Cardiac septum (tissue), 1 donor: ENCODE measurements at places on chromosomes 2 and 18. TPM values are rescaled to one million over a fixed set of nuclear protein-coding genes. Genes with fewer than 3 reads are reported as not detected.
A peak's percentile ranks its signal among the peaks of the same experiment; 100 is the strongest.

ABCB11 gene
- total RNA-seq: 0.03 TPM

POTEI gene
- total RNA-seq: not detected

PTPN2 gene
- total RNA-seq: 14.5 TPM

TUBB8B gene
- total RNA-seq: not detected

NAT8 gene
- not detected for total RNA-seq

UGT1A5 gene
- not detected for total RNA-seq

MARCHF4 gene
- not detected for total RNA-seq

ASB1 gene
- 54.8 TPM for total RNA-seq

NCKAP1 gene
- 153 TPM for total RNA-seq

COLEC12 gene
- total RNA-seq: 5.5 TPM

CDK15 gene
- 0.22 TPM for total RNA-seq

- no peak for DNase-seq
Measured at GRCh38 chr2:206198677-206199076, 39.0 kb downstream of the EEF1B2 start.

- no peak for DNase-seq
Measured at GRCh38 chr2:176099728-176100546, at the start of gene HOXD12. Gene HOXD12 (plus strand): TSS chr2:176099795. CDS start chr2:176099802, 7 bp downstream.

- no peak for DNase-seq
Measured at GRCh38 chr18:61703508-61703907, 189.3 kb downstream of the RNF152 start.

- no peak for DNase-seq
Measured at GRCh38 chr2:161913865-161914264, 160.2 kb downstream of the DPP4 start.

DNA sequence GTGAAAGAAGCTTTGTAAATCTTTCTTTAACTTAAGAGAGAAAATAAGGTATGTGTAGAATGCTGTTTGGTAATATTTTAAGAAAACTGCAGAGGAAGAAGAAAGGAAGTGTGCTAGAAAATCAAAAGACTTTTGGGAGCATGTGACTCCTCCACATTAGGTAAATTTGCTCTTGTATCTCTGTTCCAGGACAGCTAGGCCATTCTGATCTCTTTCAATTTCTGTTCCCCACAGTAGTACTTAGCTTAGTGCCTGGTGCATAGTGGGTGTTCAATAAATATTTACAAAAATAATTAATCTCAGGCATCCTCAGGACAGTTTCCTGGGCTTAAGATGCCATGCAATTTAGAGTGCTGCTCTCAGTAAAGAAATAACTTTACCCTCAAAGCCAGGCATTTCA is 105.0 kb downstream of the GPD2 start:
- DNase-seq: no peak

- DNase-seq: no peak
Measured at GRCh38 chr18:78975699-78976335, 3.8 kb upstream of the SALL3 start.

DNA sequence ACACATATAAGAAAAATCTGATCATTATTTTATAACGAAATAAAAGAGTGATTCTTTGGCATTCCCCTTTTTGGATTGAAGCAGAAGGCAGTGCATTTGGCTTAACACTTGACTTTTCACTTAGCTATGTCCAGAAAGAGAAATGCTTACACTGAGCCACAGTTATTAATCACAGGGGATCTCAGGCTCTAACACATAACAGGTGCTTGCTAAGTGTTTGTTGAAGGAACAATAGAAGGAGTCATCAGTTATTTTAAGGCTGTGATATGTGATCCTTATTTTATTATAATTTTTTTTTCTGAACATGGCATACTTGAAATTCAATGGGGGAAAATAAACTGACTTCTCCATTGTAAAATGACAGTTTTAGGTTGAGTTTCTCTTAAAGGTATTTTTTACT is 209.5 kb downstream of the UBE2E3 start:
- DNase-seq: no peak

DNA sequence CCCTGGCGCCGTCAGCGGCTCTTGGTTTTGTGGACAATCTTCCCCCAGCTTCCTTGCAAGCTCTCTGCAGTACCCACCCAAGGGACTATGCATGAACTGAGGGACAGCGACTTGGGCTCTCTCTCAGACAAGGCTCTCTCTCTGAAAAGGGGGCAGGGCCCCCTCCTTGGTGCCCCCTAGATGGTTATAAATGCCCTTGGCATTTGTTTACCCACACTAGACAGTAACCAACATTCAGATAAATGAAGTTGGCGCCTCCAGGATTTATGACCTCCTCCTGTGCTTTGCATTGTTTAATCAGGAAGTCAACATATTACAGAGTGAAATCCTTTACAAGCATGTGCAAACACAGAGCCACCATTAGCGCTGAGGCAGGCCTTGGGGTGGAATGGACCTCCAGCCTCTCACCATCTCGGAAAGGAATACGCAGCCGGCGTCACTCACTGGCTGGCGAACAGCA is 547.4 kb upstream of the ID2 start:
- DNase-seq: no peak

GRCh38 chr2:105761931-105762515 is 17.3 kb downstream of the NCK2 start:
- peak; percentile 71 for DNase-seq

DNA sequence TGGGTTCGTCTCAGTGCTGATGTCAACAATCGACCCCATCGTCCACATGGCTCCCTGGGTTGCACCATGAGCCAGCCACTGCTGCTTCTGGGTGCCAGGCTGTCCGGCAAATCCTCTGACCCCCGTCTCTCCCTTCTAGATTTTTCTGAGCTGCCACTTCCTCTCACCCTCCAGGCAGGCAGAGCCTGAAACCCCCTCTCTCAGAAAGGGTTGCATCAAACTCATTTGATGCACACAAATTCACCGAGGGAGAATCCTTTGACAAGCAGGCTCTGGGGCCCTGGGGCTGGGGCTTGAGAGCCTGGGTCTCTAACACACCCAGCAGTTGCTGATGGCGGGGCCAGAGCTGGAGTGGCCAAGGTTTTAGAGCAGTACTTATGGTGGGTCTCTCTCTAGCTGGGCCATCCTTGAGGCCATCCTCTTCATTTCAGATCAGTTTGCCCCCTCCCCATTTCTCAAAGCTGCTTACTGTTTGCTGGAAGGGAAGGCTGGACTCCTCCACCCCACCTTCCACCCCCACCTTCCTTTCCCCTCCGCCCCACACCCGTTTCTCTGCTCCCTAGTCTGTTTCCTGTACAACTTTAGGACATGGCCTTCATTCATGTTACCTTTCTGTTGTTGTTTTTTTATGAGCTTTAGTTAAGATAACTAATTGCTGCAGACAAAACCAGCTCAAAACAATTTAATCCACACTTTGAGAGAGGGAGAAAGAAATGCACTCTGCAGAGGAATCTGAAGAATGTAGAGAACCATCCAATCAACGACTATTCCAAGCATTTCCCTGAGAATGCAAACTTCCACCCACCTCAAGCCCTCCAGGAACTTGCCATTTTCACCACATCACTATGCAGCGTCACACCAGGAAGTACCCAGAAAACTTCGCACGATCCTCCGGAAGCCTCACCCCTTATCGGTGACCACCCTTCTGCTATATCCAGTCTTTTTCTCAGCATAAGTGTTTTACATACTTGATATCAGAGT is 69.5 kb downstream of the ARL4C start:
- DNase-seq: no peak

DNA sequence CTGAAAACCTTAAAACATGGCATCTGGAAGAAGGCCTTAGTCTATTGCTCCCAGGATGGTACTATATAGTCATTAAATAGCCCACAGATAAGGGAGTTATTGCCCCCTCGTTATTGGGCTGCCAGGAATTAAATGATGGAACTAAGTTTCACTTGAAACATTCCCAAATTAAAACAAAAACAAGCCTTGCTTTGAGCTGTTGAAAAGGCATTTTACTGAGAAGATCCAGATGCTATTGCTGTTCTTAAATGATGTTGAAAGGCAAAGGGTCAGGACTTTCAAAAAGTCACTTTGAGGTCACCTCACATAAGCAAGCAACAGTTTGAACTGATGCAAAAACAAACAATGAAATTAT is 2.0 kb upstream of the AMMECR1L start:
- no peak for DNase-seq

DNA sequence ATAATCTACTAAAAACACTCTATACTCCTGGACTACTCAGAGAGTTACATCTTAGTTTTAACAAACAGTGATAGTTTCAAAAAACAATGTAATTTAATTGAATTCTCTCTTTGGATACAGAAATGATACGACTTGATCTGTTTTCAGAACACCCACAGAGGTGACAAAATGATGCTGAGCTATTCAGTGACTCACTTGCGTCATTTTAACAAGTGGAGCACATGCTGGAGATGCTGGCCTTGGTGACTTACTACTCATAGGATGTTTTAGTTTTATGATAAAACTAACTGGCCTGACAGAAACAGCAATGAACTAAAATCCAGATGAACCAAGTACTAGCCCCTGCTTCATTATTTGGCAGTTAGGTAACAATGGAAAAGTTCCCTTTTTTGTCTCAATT is 101.3 kb upstream of the ITGB6 start:
- DNase-seq: no peak

DNA sequence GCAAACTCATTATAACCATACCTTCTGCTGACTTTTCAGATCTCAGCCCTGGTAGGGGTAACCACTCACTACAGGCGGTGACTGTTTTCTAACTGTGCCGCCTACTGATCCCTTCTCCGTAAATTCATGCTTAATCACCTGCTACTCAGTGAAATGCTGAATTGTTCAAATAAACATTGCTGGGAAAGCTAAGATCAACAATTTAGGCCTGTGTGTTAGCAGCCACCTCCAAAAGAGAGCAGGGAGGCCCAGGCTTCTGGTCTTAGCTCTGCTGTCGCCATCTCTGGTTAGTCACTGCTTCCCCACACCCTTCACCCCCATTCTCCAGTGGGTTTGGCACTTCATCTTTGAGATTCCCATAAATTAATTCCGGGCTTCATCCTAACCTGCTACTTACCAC is 21.8 kb upstream of the NT5C1B start:
- DNase-seq: no peak

GRCh38 chr18:75053028-75053629 is 155.8 kb downstream of the PTGR3 start:
- DNase-seq: no peak

GRCh38 chr18:62538881-62539280 is 16.1 kb downstream of the ZCCHC2 start:
- no peak for DNase-seq

GRCh38 chr2:38163006-38163405 is 87.1 kb upstream of the CYP1B1 start:
- DNase-seq: no peak

DNA sequence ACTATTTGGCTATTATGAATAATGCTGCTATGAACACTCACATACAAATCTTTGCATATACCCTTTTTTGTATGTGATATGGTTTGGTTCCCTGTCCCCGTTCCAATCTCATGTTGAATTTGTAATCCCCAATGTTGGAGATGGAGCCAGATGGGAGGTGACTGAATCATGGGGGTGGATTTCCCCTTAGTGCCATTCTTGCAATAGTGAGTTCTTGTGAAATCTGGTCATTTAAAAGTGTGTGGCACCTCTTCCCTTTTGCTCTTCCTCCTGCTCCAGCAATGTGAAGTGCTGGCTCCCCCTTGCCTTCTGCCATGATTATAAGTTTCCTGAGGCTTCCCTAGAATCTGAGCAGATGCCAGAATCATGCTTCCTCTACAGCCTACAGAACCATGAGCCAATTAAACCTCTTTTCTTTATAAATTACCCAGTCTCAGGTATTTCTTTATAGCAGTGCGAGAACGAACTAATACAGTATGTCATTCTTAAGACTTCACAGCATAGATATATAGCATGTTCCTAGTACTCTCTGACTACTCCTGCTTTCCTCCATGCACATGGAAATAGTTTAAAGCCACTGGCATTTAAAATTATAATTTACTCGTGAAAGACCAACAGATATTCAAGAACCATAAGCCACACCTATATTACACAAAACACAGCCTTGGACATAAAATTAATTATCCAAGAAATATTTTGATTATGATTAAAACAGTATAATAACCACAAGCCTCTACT is 75.2 kb downstream of the COBLL1 start:
- DNase-seq: no peak

- no peak for DNase-seq
Measured at GRCh38 chr2:48249025-48249424, 280.9 kb upstream of the STON1 start.

GRCh38 chr18:39960550-39960949 is 1994.5 kb upstream of the PIK3C3 start:
- no peak for DNase-seq

DNA sequence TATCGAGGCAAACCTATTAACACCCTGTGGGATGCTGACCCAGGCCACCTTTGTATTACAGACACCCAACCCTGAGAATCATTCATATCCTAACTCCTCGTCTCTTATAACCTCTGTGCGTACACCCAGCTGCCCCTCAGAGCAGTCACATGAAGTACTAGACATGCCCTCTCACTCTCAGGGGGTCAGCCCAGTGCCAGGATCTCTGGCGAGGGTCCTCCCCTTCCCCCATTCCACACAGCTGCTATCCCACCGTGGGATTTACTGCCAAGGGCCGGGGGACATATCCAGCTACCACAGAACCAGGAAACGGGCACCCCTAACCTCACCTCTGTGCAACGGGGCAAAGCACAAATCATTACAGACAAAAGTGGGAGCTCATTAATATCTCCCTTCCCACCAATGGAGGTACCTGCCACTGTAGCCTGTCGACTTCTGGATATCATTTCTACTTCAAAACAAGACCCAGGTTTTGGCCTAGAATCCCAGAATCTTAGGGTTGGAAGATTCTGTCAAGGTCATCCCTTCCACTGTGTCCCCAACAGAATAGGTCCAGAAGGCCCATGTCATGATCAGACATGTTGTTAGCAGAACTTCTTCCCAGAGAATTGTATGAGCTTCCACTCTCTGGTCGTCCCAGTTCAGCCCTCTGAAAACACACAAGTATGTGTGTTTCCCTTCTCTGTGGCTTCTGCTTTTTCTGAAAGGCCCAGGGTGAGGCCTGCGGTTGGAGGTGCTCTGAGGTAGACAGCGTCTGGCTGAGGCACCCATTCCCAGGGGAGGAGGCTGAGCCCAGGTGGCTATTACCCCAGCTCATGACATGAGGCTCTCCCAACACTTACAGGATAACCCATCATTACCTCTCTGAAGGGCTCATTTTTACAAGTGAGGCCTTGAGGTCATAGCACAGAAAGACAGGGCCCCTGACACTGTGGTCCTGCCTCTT is 1.7 kb downstream of the TMBIM1 start:
- no peak for DNase-seq

GRCh38 chr18:54269893-54270844 is 852 bp downstream of the POLI start:
- DNase-seq: peak; percentile 79

- DNase-seq: no peak
Measured at GRCh38 chr2:69559442-69560146, 83.9 kb downstream of the AAK1 start.

GRCh38 chr2:219675221-219675620 is 47.8 kb downstream of the SLC4A3 start:
- DNase-seq: no peak

DNA sequence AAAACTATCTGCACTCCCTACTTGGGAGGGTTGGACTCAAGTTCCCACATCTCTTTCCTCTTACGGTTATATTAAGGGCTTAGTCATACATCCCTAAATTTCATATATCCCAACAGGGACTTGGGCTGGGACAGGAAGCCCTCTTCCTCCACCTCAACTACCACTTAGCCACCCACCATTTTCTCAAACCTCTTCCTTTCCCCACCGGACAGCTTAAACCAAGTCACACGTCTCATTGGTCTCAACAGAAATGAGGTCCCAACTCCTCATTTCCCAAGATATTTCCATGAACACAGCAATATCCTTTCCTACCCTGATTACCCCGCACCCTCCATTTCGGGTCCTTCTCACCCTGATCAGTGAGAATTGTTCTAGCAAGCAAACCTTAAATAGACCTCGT is 736 bp downstream of the ZSCAN30 start:
- DNase-seq: no peak

GRCh38 chr18:43965691-43966090 is 688.4 kb upstream of the SYT4 start:
- DNase-seq: no peak
